ENCODE measurements at places on chromosomes 7 and 10.

DNA sequence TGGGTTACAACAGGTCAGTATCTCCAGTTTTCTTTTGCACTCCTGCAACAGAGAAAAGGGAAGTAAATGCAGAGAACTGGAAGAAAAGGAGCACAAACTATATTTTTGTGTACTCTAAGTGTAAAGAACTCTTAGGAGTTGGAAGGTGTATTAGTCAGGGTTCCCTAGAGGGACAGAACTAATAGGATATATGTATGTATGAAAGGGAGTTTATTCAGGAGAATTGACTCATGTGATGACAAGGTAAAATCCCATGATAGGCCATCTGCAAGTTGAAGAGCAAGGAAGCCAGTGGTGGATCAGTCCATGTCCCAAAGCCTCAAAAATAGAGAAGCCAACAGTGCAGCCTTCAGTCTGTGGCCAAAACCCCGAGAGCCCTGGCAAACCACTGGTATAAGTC lies 22.6 kb upstream of the RAB18 start:
- DNase-seq = no peak

DNA sequence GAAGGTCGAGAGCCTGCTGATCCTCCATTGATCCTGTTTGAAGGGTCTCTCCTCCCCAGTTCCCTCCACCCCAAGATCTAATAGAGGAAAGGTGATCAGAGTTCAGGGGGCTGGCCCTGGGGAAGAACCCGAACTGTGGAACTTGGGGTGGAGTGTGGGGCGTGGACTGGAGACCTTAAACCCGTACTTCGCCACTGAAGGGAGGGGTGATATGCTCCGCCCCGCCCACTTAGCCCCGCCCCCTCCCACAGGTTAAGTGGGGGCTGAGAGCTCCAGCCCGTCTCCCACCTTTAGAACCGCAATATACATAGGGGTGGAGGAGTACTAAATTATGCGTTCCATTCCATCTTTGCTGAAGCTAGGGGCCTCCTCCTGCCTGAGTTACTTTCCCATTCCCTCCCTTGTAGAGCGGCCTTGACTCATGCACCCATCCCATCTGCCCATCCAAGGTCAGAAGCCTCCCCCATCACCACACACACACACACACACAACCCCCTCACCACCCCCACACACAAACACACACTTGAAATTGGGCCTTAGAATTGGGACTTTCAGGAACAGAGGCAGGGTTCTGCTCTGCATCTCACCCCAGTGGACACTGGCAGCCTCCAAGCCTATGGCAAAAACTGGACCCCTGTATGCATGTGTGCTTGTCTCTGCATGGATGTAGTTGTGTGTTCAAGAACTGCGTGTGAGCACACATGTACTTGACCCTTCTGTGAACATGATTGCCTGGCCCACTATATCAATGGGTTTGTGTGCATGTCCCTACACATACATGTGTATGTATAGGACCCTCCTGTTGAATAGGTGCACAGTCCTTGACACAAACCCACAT lies 991 bp downstream of the SEMA4G start:
- no peak for DNase-seq

DNA sequence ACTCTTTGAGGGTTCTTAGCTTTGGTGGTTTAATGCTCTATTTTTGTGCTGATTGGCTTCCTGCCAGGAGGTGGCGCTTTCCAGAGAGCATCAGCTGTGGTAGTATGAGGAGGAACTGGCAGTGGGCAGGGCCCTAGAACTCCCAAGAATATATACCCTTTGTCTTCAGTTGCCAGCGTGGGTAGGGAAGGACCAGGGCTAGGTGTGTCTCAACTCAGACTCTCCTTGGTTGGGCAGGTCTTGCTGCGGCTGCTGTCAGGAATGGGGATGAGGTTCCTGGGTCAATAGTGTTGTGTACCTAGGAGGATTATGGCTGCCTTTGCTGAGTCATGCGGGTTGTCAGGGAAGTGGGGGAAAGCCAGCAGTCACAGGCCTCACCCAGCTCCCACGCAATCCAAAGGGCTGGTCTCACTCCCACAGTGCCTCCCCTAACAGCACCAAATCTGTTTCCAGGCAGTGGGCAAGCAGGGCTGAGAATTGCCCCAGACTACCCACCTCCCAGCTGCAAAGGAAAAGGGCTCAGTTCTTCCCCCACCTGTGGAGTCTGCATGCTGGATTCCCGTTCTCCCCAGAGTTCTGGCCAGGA lies 191.5 kb downstream of the PHTF2 start:
- no peak for DNase-seq

DNA sequence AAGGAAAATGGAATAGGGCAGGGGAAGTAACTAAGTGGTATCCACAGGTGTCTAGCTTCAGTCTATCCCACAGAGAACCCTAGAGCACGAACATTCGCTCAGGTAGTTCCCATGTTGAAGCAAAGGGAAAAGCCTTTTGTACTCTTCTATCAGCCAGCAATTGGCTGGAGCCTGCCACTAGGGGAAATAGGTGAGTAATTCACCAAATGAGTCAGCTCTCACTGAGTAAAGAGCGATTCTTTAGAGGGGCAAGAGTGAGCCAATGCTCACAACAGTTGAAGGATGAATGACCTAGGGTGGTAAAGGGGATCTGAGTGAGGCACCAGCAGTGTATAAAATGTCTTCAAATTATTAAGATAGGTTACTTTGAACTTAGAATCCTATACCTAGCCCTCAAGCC lies 94.1 kb upstream of the ZNF800 start:
- no peak for DNase-seq

- DNase-seq = no peak
Measured at GRCh38 chr10:561721-562120, 127.7 kb downstream of the DIP2C start.

DNA sequence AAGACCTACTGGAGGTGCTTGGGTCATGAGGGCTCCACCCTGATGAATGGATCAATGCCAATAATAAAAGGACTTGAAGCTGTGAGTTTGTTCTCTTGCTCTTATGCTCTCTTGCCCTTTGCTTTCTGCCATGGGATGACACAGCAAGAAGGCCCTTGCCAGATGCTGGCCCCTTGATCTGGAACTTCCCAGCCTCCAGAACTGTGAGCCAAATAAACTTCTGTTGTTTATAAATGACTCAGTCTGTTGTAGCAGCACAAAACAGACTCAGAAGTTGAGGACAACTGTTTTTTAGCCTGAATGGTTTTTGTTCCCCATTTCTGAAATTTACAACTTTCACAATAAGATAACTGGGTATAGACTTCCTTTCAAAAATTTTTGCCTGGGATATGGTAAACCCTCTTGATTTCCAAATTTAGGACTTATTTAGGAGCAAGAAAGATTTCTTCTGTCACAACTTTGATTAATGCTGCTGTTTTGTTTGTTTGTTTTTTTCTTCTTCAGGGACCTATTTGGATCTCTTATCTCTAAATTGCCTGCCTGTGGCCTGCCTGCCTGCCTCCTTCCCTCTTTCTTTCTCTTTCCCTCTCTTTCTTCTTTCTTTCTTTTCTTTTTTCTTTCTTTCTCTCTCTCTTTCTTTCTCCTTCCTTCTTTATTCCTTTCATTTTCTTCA lies 12.1 kb downstream of the ENTPD1 start:
- DNase-seq = peak; percentile 5

DNA sequence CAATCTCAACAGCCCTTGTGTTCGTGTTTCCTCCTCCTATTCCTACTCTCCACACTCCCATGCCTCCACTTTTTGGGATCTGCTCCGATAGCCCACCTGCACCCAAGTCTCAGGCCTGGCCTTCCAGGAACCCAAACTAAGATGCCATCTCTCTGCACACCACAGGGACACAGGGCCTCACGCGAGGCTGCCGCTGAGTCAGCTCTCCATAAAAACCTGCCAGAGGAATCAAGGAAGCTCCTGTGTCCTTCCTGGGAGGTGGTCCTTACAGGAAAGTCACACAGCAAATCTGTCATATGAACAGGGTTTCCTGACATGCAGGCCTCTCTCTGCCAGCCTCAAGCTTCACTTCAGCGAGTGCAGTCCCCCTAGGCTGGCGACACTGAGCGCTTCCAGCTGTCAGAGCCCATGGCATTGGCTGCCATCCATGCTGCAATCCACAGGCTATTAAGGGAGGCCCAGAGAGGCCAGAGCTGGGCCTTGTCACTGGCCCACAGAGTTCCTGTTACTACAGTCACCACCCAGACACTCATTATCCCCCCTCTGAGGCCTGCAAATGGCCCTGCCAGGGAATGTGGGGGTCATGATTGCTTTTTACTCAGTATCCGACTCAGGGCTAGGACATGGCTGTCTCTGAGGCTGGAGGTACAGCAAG lies 151.4 kb downstream of the OAT start:
- no peak for DNase-seq

DNA sequence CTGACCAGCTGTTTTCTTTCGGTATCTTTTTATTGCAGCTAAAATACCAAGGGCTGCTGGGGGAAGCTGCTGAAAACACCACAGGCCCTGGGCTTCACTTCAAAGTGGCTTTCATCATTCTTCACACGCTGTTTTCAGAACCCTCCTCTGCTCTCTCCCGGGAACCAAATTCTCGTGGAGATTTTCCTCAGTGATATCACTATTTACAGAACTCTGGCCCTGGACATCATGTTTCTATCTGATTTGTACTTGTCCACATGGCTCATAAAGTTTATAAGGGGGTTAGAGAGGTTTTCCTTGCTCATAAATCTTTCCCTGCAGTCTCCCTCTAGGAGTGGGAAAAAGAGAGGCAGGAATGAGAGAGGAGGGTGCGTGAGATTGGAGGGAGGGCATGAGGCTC lies 177.4 kb upstream of the NPVF start:
- no peak for DNase-seq

GRCh38 chr10:114538181-114538906 lies 119.7 kb downstream of the ABLIM1 start:
- no peak for DNase-seq

DNA sequence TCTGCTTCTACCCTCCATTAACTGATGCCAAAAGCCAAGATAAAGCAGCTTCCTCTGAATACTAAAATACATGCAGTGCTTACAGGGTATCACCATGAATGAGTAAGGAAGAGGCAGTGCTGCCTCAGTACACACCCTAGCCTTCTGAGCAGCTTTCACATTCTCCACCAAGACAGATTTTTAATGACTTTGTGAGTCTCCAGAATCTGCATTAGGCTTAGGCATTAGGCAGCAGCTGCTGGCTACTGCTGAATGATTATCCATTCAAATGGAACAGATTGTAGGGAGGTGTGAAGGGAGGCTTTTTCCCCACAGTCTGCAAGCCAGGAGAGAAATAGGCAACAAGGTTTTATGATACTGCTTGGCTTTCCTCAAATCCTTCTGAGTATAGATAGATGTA lies 1226.7 kb upstream of the LRRN3 start:
- no peak for DNase-seq
